ENCODE measurements at places on chromosomes 11 and 22.

- peak; percentile 17 for DNase-seq
These were observed 40.0 kb downstream of the TPCN2 start for GRCh38 chr11:69088676-69089146.

DNA sequence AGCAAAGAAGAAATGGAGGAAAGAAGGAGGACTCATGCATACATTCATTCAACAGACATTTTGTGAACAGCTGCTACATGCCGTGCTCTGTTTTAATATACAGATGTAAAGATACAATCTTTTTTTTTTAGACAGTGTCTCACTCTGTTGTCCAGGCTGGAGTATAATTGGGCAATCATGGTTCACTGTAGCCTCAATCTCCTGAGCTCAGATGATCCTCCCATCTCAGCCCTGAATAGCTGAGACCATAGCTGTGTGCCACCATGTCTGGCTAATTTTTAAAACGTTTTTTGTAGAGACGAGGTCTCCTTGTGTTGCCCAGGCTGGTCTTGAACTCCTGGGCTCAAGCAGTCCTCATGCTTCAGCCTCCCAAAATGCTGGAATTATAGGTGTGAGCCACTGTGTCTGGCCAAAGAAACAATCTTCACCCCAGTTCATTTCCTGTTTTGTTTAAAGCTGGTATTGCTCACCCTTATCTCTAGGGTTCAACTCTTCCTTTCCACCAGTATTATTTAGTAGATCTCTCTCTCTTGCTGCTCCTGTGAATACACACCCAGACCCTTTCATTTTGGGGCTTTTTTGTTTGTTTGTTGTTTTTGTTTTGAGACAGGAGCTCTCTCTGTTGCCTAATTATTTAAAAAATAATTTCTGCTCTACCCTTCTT, 69.8 kb downstream of the RNF169 start:
- no peak for DNase-seq

- DNase-seq: no peak
These were observed 6.1 kb downstream of the SLC25A1 start for GRCh38 chr22:19172213-19173046.

DNA sequence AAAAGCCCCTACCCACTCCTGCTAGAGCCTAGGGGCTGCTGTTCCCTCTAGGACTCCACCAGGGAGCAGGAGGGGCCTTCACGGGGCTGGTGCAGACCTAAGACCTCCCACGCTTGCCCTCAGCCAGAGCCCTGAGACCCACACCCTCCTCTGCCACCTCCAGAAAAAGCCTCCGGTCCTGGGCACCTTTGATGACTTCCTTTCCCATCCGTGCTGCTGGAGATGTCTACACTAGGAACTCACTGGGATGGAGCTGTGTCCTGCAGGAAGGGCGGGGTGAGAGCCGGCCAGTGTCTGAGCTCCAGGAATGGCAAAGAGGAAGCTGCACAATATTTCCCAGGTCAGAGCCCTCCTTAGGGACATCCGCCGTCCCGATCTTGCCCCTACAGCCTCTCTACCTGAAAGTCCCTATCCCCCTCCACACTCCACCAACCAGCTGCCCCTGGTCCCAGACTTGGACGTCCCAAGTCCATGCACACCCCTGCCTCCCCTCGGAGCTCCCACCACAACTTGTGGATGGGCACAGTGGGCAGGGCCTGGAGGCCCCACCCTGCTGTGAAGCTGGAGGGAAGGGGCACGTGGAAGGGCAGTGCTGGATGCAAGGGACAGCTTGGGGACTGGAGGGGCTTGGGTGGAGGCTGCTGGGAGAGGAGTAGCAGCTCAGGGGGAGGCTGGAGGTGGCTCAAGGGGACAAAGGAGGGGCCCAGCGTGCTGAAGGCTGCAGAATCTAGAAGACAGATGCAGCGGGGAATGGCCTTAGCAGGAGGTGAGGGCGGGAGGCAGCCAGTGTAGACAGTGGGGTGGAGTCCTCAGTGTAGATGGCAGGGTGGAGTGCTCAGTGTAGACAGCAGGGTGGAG, 13.5 kb upstream of the LRP5 start:
- DNase-seq: no peak

DNA sequence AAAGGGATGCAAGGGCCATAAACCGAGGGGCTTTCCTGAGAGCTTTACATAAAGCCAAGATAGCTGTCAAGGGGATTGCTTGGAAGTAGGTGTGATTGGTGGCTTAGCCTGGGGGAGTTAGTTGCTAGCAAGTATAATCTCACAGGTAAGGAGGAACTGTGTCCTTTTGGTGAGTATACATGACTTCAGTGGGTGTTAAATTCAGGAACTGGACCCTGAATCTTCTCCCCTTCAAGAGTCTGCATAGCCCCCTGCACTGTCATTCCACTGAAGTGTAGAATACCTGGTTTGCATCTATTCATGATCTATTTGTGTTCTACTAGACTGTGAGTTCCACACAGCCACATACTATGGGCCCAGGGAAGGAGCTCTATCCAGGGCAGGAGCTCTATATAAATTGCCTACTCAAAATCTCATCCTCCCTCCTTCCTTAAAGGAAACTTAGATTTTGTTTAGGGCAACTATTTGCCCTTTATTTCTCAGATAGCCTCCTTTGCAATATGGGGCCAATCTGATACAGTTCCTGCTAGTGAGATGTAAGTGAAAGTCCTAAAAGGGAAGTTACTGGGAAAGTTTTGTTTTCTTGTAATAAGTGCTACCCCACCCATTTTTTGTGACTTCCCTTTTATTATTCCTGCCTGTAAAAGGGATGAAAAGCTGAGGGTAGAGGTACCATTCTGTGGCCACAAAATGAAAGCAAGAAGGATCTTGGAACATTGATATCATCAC, 120.5 kb downstream of the PGR start:
- DNase-seq: no peak

GRCh38 chr11:117795638-117796455, 1.2 kb downstream of the DSCAML1 start:
- no peak for DNase-seq

DNA sequence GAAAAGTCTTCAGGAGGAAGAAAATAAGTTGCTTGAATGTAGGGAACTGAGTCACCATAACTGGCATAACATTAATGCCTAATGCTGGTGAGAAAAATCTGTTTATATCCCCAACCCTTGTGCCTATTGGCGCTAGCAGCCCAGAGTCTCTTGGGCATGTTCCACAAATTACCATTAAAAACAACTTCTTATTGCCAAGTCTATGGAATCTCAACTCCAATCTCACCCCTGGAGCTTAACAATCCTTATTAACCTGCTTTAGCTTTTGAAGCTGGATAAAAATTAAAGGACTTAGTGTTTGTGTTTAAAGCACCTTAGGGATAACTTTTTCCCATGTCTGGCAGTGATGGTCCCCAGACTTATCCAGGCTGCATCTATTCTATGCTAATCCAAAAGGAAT, 143.0 kb downstream of the APIP start:
- DNase-seq: no peak

DNA sequence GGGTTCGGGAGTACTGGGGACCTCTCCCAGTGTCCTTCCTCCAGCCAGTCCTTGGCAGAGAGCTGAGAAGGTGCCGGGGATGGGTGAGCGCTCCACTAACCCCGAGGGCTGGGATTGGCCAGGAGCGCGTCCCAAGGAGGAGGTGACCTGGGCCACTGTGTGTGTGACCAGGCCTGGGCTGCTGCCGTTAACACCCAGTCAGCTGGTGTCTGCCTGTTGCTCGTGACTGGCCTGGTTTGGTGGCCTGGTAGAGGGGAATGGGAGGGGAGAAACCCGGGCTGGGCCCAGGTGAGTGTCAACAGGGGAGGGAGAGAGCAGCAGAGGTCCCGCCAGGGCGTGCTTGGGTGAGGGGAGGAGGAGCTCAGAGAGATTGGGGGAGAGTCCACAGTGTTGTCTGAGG, 29.9 kb upstream of the GRAMD4 start:
- DNase-seq: no peak
